ENCODE measurements at places on chromosomes 3 and 15.
A peak's percentile ranks its signal among the peaks of the same experiment; 100 is the strongest.

GRCh38 chr3:43540624-43541023 is 81.2 kb downstream of the ANO10 start:
- no peaks in the 10 kb centered on the region for H3K36me3 ChIP-seq
- H3K4me1 ChIP-seq: no peaks in the 10 kb centered on the region
- no peak overlapping the region for H3K4me3 ChIP-seq
- DNase-seq: no peak
- H3K27me3 ChIP-seq: no peaks in the 10 kb centered on the region
- no peak overlapping the region for H3K27ac ChIP-seq

GRCh38 chr15:77623755-77624524 is 8.8 kb downstream of the LINGO1 start:
- H3K27ac ChIP-seq: no peak overlapping the region
- H3K4me3 ChIP-seq: no peak overlapping the region
- H3K36me3 ChIP-seq: no peaks in the 10 kb centered on the region
- H3K27me3 ChIP-seq: no peaks in the 10 kb centered on the region
- H3K4me1 ChIP-seq: peaks cover 9% of the 10 kb centered on the region
- peak; percentile 62 for DNase-seq

DNA sequence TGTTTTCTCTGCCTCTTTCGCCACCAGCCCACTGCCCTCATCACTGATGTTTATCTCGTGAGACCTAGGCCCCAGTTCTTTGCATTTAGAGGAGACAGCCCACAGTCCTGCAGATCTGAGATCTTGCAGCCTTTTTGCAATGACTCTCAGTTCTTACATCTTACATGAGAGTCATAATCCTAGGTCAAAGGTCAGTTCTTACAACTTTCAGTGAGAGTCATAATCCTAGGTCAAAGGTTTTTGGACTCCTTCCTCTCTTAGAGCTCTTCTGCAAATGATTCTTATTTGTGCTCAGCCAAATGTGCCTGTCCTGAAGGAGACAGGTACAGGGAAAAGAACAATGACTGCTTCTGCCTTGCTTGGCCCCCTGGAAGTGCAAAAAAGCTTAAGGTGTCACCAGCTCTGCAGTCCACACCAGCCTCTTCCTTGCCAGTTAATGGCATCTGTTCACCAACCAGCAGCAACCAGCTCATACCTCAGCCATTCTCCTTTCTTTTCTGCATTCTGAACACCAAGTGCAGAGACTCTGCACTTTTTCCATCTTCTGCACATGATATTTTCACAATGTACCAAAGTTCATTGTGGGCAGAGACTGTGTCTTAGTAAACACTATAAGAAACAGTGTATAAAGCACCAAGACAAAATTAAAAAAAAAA is 67.1 kb downstream of the ABHD5 start:
- H3K27me3 ChIP-seq: no peaks in the 10 kb centered on the region
- DNase-seq: no peak
- no peaks in the 10 kb centered on the region for H3K36me3 ChIP-seq
- H3K4me1 ChIP-seq: no peaks in the 10 kb centered on the region
- no peak overlapping the region for H3K4me3 ChIP-seq

- H3K27me3 ChIP-seq: no peaks in the 10 kb centered on the region
- H3K4me1 ChIP-seq: no peaks in the 10 kb centered on the region
- H3K4me3 ChIP-seq: no peak overlapping the region
- no peak overlapping the region for H3K27ac ChIP-seq
- no peaks in the 10 kb centered on the region for H3K36me3 ChIP-seq
Measured at GRCh38 chr3:141009496-141009895, 41.7 kb upstream of the SPSB4 start.

DNA sequence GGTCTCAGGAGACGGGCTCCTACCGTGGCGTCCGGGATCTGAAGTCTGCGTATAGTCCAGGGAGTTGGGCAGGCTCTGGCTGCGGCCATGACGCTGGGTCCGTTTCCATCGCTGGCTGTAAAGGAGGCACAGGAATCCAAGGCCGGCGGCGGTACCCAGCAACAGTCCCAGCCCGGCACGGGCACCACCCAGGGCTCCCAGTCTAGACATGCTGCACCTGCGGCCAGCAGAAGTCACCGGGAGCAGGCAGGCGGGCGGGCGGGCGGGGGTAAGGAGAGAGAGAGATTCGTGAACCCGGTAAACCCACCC is 526 bp downstream of the RMDN3 start:
- H3K36me3 ChIP-seq: no peaks in the 10 kb centered on the region
- no peaks in the 10 kb centered on the region for H3K4me1 ChIP-seq
- DNase-seq: no peak
- no peaks in the 10 kb centered on the region for H3K27me3 ChIP-seq
- H3K4me3 ChIP-seq: peak overlapping the region; percentile 95

- H3K27ac ChIP-seq: no peak overlapping the region
- no peaks in the 10 kb centered on the region for H3K27me3 ChIP-seq
- peaks cover 5% of the 10 kb centered on the region for H3K4me1 ChIP-seq
Measured at GRCh38 chr3:56303487-56303886, 164.8 kb downstream of the ERC2 start.

DNA sequence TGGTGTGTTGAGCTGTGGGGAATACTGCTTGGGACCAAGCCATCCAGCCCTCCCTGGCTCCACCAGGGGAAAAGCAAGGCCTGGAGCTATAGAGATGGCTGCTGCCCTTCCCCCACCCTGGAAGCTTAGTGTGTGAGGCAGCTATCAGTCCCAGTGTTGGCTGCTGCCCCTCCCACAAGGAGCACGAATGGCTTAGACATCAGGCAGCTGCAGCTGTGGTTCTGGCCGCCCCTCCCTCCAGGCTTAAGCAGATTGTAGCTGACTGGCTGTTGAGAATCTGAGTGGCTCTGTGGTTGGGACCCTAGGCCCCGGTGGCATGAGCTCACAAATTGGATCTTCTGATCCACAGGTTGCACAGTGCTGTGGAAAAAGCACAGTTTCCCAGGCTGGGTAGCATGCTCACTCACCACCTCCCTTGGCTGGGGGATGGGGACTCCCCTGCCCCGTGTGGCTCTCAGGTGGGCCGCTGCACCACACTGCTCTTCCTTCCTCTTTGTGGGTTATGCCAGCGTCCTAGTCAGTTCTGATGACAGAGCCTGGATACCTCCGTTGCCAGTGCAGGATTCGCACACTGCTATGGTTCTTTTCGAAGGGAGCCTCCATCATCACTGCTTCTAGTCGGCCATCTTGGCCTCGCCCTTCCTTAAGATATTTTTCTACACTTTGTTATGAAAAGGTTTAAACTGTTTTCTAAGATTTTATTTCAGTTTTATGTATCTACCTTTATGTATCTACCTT is 21.2 kb upstream of the SUCNR1 start:
- H3K27me3 ChIP-seq: no peaks in the 10 kb centered on the region
- no peaks in the 10 kb centered on the region for H3K36me3 ChIP-seq
- no peak overlapping the region for H3K27ac ChIP-seq
- H3K4me3 ChIP-seq: no peak overlapping the region
- DNase-seq: peak; percentile 48

GRCh38 chr15:100703032-100703578 is 100.7 kb downstream of the ASB7 start:
- H3K36me3 ChIP-seq: no peaks in the 10 kb centered on the region
- H3K4me1 ChIP-seq: no peaks in the 10 kb centered on the region
- no peak overlapping the region for H3K4me3 ChIP-seq

- H3K4me1 ChIP-seq: no peaks in the 10 kb centered on the region
- H3K27me3 ChIP-seq: no peaks in the 10 kb centered on the region
- H3K27ac ChIP-seq: no peak overlapping the region
- H3K4me3 ChIP-seq: no peak overlapping the region
- DNase-seq: no peak
Measured at GRCh38 chr3:119809249-119810017, 27.5 kb downstream of the NR1I2 start.

GRCh38 chr3:57604971-57605370 is 7.8 kb upstream of the ARF4 start:
- no peaks in the 10 kb centered on the region for H3K4me1 ChIP-seq
- H3K4me3 ChIP-seq: no peak overlapping the region
- no peaks in the 10 kb centered on the region for H3K27me3 ChIP-seq
- no peak overlapping the region for H3K27ac ChIP-seq

- H3K4me3 ChIP-seq: no peak overlapping the region
- peaks cover 25% of the 10 kb centered on the region for H3K4me1 ChIP-seq
- DNase-seq: peak; percentile 89
- no peaks in the 10 kb centered on the region for H3K36me3 ChIP-seq
- H3K27me3 ChIP-seq: no peaks in the 10 kb centered on the region
Measured at GRCh38 chr3:170815340-170815739, 54.7 kb downstream of the RPL22L1 start.

GRCh38 chr3:187913617-187914033 is 168.4 kb upstream of the BCL6 start:
- no peak for DNase-seq
- no peaks in the 10 kb centered on the region for H3K36me3 ChIP-seq
- H3K27ac ChIP-seq: no peak overlapping the region
- no peaks in the 10 kb centered on the region for H3K4me1 ChIP-seq

GRCh38 chr3:191563722-191564121 is 102.8 kb downstream of the PYDC2 start:
- no peaks in the 10 kb centered on the region for H3K36me3 ChIP-seq
- no peaks in the 10 kb centered on the region for H3K4me1 ChIP-seq
- no peak overlapping the region for H3K27ac ChIP-seq
- no peak for DNase-seq
- no peaks in the 10 kb centered on the region for H3K27me3 ChIP-seq
- H3K4me3 ChIP-seq: no peak overlapping the region

GRCh38 chr3:16503191-16503776 is 10.2 kb downstream of the RFTN1 start:
- DNase-seq: no peak
- no peaks in the 10 kb centered on the region for H3K36me3 ChIP-seq
- no peak overlapping the region for H3K4me3 ChIP-seq

DNA sequence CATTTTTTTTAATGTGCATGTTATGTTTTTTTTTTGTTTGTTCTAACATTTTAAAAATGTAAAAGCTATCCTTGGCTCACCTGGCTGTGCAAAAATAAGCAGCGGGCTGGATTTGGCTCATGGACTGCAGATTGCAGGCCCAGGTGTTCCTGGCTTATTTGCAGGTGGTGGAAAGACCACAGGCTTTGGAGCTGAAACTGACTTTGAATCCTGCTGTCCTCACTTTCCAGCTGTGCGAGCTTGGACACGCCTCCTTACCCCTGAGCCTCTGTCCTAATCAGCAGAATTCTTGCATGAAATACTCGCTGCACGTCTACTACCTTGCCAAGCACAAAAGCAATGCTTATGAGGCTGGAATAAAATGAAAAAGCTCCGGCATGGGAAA is 188.7 kb upstream of the TPM1 start:
- H3K4me3 ChIP-seq: no peak overlapping the region
- peak; percentile 31 for DNase-seq
- no peak overlapping the region for H3K27ac ChIP-seq
- no peaks in the 10 kb centered on the region for H3K27me3 ChIP-seq

DNA sequence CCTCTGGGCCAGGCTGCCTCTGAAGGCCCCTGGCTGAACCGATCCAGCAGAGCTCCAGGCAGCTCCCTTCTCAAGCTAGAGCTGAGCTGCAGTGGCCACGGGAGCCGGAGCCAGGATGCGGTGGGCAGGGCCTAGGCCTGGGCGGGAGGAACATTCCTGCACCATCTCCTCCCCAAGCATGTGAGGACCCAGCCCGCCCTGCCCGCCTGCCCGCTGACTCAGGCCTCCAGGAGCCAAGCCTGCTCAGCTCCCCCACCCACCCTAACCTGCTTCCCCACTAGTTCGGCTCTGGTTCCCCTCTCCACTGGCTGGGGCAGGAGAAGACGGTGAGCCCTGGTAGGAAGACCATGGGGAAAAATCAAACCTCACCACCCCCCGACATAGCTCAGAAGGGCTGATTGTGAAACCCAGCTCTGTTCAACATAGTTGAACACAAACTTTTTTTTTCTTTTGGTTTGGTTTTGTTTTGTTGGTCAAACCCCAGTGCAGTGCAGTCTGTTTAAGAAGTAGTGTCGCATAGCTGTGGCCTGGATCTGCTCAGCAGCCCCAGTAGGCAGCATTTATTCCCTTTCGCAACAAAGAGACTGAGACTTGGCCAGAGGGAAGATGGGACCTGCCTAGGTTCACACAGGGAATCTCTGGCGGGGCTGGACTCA is 13.5 kb downstream of the SNX33 start:
- peak; percentile 86 for DNase-seq
- H3K36me3 ChIP-seq: no peaks in the 10 kb centered on the region

- H3K27me3 ChIP-seq: no peaks in the 10 kb centered on the region
- H3K36me3 ChIP-seq: no peaks in the 10 kb centered on the region
- no peak overlapping the region for H3K4me3 ChIP-seq
- peaks cover 23% of the 10 kb centered on the region for H3K4me1 ChIP-seq
Measured at GRCh38 chr3:193780810-193781478, 187.9 kb downstream of the OPA1 start.

GRCh38 chr3:80050826-80051601 is 283.2 kb upstream of the ROBO1 start:
- H3K27ac ChIP-seq: no peak overlapping the region
- H3K4me3 ChIP-seq: no peak overlapping the region
- DNase-seq: no peak
- no peaks in the 10 kb centered on the region for H3K27me3 ChIP-seq

- no peaks in the 10 kb centered on the region for H3K27me3 ChIP-seq
- H3K27ac ChIP-seq: no peak overlapping the region
- no peak for DNase-seq
Measured at GRCh38 chr15:98131924-98132323, 171.4 kb downstream of the ARRDC4 start.

DNA sequence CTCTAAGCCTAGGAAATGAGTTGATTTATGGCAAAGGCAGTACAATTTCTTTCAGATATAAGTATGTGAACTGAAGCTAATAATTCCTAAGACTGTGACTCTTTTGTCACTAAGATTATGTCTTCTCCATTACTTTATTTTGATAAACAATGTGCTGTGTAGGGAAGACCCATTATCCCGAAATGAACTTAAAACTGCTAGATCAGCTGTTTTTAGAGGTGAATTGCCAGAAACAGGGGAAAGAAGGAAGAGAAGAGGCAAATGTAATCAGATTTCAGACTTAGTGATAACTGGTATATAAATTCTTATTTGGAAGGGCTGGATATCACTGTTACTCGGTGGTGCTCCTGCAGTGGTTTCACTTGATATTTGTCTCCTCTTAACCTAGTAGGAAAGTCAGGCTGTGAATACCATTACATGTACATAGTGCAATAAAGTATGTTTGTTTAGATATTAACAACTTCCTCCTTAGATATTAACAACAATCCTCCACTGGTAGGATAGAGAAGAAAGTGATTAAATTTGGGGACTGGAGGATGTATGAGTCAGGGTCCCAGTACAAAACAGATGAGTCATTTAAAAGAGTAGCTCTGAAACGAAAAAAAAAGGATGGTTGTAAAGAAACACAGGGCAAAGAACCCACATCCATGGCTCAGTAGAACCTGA is 338.5 kb upstream of the KCNH8 start:
- H3K4me1 ChIP-seq: no peaks in the 10 kb centered on the region
- no peak for DNase-seq
- no peak overlapping the region for H3K4me3 ChIP-seq
- H3K36me3 ChIP-seq: no peaks in the 10 kb centered on the region
- no peak overlapping the region for H3K27ac ChIP-seq

Data from mesendoderm (in vitro differentiated cells).